Activated CD4-positive, alpha-beta T cell treated with anti-CD3 and anti-CD28 coated beads, Interleukin-2, amount 10 ng/mL, durations not matched to agents 24 days and 14 days (primary cell): ENCODE measurements at places on chromosomes 3 and 15. TPM values are rescaled to one million over a fixed set of nuclear protein-coding genes. Genes with fewer than 3 reads are reported as not detected.

GRCh38 chr15:31405200-31405920 is 78.7 kb downstream of the KLF13 start:
- peak; percentile 60 for DNase-seq
- H3K4me3 ChIP-seq: peak overlapping the region; percentile 56
- H3K4me1 ChIP-seq: peaks cover 24% of the 10 kb centered on the region
- H3K27me3 ChIP-seq: peaks cover 6% of the 10 kb centered on the region

Gene ZBED2
- total RNA-seq: 587 and 596 TPM in 2 replicates

Gene TATDN2
- 70.9 and 74.4 TPM in 2 replicates for total RNA-seq

Gene ZNF660
- total RNA-seq: 0.17 and 0.30 TPM in 2 replicates

GRCh38 chr3:154549391-154549790 is 119.4 kb upstream of the GPR149 start:
- H3K36me3 ChIP-seq: no peaks in the 10 kb centered on the region
- no peak overlapping the region for H3K4me3 ChIP-seq
- no peak for DNase-seq
- H3K27me3 ChIP-seq: no peaks in the 10 kb centered on the region

GRCh38 chr3:43914269-43914668 is 223.5 kb downstream of the ABHD5 start:
- no peak overlapping the region for H3K4me3 ChIP-seq
- H3K4me1 ChIP-seq: no peaks in the 10 kb centered on the region
- H3K36me3 ChIP-seq: no peaks in the 10 kb centered on the region
- H3K27ac ChIP-seq: no peak overlapping the region
- no peak for DNase-seq

- H3K4me3 ChIP-seq: no peak overlapping the region
- no peak overlapping the region for H3K27ac ChIP-seq
- no peak for DNase-seq
- peaks cover 36% of the 10 kb centered on the region for H3K27me3 ChIP-seq
- no peaks in the 10 kb centered on the region for H3K4me1 ChIP-seq
- no peaks in the 10 kb centered on the region for H3K36me3 ChIP-seq
Measured at GRCh38 chr15:34621675-34622074, 38.2 kb upstream of the GOLGA8B start.

DNA sequence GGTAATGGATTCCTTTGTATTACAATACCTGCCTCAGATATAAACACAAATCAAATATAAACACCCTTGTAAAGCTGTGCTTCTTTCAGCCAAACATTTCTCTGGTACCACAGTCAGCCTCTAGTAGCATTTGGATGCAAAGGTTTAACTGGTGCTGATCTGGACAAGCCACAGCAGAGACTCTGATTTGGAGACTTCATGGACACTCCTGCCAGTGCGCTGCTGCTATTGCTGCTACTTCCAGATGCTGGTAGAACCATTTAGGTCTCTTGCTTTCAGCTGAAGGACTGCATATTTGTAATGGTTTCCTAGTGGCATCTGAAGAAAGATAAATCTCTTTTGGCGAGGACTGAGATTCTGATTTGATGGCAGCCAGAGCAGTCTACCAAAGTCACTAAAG is 36.9 kb downstream of the NCK1 start:
- peaks cover 37% of the 10 kb centered on the region for H3K4me1 ChIP-seq
- DNase-seq: peak; percentile 53
- H3K27me3 ChIP-seq: no peaks in the 10 kb centered on the region
- no peak overlapping the region for H3K4me3 ChIP-seq
- H3K36me3 ChIP-seq: peaks cover 56% of the 10 kb centered on the region
- no peak overlapping the region for H3K27ac ChIP-seq

Gene EXOSC7
- 95.5 and 97.9 TPM in 2 replicates for total RNA-seq

DNA sequence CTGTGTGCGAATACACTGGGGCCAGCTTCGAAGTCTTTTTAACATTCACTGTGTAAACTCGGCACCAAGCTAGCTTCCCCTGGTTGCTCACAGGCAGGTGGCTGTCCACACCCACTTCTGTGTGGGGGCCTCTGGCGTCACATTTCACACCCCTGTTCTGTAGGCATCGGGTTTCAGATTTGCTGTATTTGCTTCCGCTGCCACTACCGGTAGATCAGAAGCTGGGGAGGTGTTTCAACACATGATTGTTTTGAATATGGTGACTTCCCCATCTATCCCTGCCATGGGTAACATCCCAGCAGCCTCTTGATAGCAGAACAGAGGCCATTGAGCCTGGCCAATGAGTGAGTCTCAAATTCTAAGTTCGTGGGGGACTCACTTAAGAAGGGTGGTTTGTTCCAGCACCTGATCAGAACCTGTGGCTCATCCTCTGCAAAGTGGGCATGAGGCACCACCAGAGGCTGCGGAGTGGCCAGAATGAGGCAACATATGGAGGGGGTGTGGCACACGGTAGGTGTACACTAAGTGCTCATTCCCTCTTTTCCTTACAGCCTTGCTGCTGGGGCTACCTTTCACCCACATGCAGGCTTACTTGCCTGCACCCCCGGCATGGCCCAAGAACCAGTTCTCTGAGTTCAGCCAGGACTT is 61.5 kb downstream of the IQSEC1 start:
- peak overlapping the region; percentile 96 for H3K27ac ChIP-seq
- H3K27me3 ChIP-seq: no peaks in the 10 kb centered on the region
- H3K4me1 ChIP-seq: peaks cover 74% of the 10 kb centered on the region
- H3K4me3 ChIP-seq: peak overlapping the region; percentile 75

- no peak for DNase-seq
- no peaks in the 10 kb centered on the region for H3K27me3 ChIP-seq
- no peak overlapping the region for H3K4me3 ChIP-seq
- H3K27ac ChIP-seq: no peak overlapping the region
- no peaks in the 10 kb centered on the region for H3K36me3 ChIP-seq
Measured at GRCh38 chr3:85482213-85482490, 523.4 kb downstream of the CADM2 start.

Gene NAA80
- 17.3 and 20.0 TPM in 2 replicates for total RNA-seq

Gene ZNF654
- 18.1 and 18.7 TPM in 2 replicates for total RNA-seq

Gene SLC9A9
- total RNA-seq: 1.1 and 1.3 TPM in 2 replicates

DNA sequence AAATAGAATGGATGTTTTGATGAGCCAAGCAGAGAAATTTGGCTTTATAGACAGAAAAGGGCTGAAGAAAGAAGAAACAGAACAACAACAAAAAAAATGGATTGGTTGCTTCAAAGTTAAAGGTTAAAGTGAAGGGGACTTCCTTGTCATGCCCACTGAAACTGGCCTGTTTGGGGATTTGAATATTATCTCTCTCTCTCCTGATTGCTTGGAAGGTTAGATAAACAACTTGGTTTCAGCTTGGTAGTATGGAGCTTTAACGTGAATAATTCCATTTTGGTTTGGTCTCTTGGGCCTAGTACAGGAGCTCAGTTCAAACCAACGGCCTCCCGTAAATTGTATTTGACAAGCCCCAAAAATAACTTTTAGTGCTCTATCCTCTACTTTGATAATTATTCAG is 70.8 kb upstream of the MBNL1 start:
- peak; percentile 70 for DNase-seq
- peaks cover 65% of the 10 kb centered on the region for H3K4me1 ChIP-seq
- no peaks in the 10 kb centered on the region for H3K27me3 ChIP-seq
- peak overlapping the region; percentile 72 for H3K4me3 ChIP-seq

DNA sequence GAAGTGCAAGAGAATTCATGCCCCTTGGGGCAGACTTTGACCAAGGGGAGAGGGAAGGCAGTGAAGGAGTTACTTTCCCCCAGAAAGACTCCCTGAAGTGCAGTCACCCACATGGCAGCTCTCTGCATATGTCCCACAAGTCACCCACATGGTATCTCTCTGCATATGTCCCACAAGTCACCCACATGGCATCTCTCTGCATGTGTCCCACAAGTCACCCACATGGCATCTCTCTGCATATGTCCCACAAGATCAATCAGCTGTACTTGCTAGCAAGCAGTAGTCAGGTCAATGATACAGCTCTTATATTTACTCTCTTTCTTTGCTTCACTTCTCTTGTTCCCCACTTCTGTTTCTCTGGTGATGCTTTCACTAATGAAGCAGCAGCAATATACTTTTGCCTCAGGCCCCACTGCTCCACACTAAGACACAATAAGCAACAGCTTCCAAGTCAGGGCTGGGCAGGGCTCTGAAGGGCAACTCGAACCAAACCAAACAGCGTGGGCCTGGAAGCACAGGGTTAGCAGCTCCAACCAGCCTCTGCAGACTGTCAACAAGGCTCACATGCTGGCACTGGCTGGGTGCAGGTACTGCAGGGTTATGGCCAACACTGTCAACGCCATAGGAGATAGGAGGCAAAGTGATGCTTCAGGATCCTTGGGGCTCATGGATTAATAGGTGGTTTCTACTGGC is 46.7 kb downstream of the THBS1 start:
- H3K4me3 ChIP-seq: peak overlapping the region; percentile 5
- DNase-seq: no peak
- H3K27me3 ChIP-seq: no peaks in the 10 kb centered on the region
- H3K4me1 ChIP-seq: peaks cover 84% of the 10 kb centered on the region
- peaks cover 25% of the 10 kb centered on the region for H3K36me3 ChIP-seq

Gene IL17RB
- total RNA-seq: 1.3 and 2.2 TPM in 2 replicates

DNA sequence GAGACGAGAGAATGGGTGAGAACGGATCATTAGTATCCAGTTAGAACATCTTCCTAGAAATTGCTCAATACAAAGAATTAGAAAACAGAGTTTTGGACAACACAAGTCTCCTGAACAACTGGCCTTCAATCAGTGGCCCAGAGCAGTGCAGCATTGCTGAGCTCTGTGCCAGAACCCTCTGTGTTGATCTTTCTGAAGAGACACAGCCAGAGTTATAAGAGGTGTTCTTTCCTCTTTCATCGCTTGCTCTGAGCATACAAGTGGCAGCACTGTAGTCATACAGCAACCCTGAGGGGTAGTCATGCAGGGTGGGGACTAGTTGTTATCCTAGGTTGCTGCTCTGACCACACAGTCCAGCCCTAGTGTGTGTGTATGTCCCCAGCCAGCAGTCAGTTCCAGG is 4.0 kb downstream of the KNSTRN start:
- peaks cover 23% of the 10 kb centered on the region for H3K4me1 ChIP-seq
- no peaks in the 10 kb centered on the region for H3K27me3 ChIP-seq
- no peak overlapping the region for H3K27ac ChIP-seq

Gene KNG1
- not detected in 2 replicates for total RNA-seq

Gene ADGRG7
- total RNA-seq: not detected in 2 replicates

DNA sequence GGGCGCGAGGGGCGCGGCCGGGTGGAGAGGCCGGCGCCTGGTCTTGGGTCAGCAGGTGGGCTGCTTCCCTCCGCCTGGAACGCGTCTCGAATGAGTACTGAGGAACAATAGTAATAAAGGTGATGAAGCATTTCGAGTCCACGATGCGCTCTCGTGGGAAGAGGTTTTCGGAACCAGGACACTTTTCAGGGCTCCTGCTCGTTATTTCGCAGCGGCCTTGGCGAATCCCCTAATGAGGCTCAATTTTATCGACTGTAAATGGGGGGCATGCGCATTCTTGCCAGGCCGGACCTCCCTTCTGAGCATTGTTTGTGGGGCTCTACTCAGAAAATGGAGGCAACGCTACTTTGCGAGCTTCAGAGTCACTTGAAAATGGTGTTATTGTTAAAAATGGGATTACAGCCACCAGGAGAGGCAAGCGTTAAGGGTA is 1.2 kb downstream of the NR2C2 start:
- no peak for DNase-seq
- no peaks in the 10 kb centered on the region for H3K27me3 ChIP-seq
- H3K4me3 ChIP-seq: peak overlapping the region; percentile 100
- peaks cover 31% of the 10 kb centered on the region for H3K4me1 ChIP-seq
- H3K27ac ChIP-seq: peak overlapping the region; percentile 100
- peaks cover 31% of the 10 kb centered on the region for H3K36me3 ChIP-seq

Gene TNFSF10
- total RNA-seq: 71.5 and 77.5 TPM in 2 replicates

Gene KBTBD13
- not detected in 2 replicates for total RNA-seq

Gene CLEC3B
- not detected in 2 replicates for total RNA-seq

DNA sequence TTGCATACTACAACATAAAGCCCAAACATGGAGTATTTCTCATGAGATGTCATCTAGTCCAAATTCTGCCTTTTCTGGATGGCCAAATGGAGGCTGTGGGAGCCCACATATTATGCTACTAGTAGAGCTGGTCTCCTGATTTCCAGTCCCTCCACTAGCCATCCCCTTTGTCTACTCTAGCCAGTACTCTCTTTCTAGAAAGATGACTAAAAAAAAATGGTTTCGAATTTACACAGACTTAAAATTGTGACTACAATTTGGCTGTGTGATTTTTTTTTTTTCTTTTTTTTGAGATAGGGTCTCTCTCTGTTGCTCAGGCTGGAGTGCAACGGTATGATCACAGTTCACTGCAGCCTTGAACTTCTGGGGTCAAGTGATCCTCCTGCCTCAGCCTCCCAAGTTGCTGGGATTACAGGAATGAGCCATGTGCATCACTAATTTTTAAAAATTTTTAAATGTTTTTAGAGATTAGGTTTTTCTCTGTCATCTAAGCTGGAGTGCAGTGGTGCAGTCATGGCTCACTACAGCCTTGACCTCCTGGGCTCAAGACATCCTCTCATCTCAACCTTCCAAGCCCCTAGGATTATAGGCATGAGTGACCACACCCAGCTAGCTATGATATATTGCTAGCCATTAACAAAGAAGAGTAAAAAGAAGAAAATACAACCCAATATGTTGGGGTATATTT is 273.9 kb downstream of the ADAMTSL3 start:
- peak overlapping the region; percentile 86 for H3K27ac ChIP-seq
- peaks cover 7% of the 10 kb centered on the region for H3K27me3 ChIP-seq
- DNase-seq: no peak

GRCh38 chr3:18645619-18646018 is 220.5 kb upstream of the SATB1 start:
- H3K27ac ChIP-seq: peak overlapping the region; percentile 74
- H3K36me3 ChIP-seq: peaks cover 22% of the 10 kb centered on the region
- H3K27me3 ChIP-seq: no peaks in the 10 kb centered on the region
- no peak for DNase-seq

DNA sequence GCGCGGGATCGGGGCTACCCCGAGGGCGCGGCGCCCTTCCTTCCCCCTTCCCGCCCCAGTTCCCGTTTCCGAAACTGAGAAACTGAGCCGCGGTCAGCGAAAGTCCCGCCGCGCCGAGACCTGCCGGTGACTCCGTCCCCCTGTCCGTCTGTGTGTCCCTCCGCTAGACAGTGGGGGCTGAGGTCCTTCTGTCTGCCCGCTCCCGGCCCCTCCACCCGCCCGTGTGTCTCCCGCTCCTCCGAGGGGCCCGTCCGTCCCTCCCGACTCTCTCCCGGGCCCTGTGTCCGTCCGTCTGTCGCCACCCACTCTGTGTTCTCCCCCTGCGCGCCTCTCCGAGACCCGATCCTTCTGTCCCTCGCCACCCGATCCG is 426 bp downstream of the PRKCD start:
- H3K27me3 ChIP-seq: peaks cover 31% of the 10 kb centered on the region
- H3K27ac ChIP-seq: peak overlapping the region; percentile 90
- peaks cover 13% of the 10 kb centered on the region for H3K36me3 ChIP-seq
- DNase-seq: no peak
- H3K4me1 ChIP-seq: peaks cover 27% of the 10 kb centered on the region
- H3K4me3 ChIP-seq: peak overlapping the region; percentile 87

GRCh38 chr3:9165421-9165820 is 84.0 kb downstream of the SRGAP3 start:
- H3K4me3 ChIP-seq: no peak overlapping the region
- peaks cover 4% of the 10 kb centered on the region for H3K27me3 ChIP-seq
- no peak overlapping the region for H3K27ac ChIP-seq
- peaks cover 15% of the 10 kb centered on the region for H3K4me1 ChIP-seq
- no peak for DNase-seq
- no peaks in the 10 kb centered on the region for H3K36me3 ChIP-seq

Gene CHRNA7
- total RNA-seq: 0.12 TPM in 1 of 2 replicates, not detected in the other

GRCh38 chr15:101066501-101067408 is 147.6 kb downstream of the LRRK1 start:
- DNase-seq: no peak
- no peaks in the 10 kb centered on the region for H3K27me3 ChIP-seq
- H3K36me3 ChIP-seq: no peaks in the 10 kb centered on the region
- H3K4me1 ChIP-seq: peaks cover 9% of the 10 kb centered on the region
- H3K4me3 ChIP-seq: no peak overlapping the region

- H3K4me3 ChIP-seq: no peak overlapping the region
- no peak for DNase-seq
- no peak overlapping the region for H3K27ac ChIP-seq
- H3K4me1 ChIP-seq: no peaks in the 10 kb centered on the region
Measured at GRCh38 chr3:168191856-168192255, 96.1 kb upstream of the GOLIM4 start.
